IMR-90 (cell line): ENCODE measurements at places on chromosomes 6 and 20. TPM values are rescaled to one million over a fixed set of nuclear protein-coding genes. Genes with fewer than 3 reads are reported as not detected.
A peak's percentile ranks its signal among the peaks of the same experiment; 100 is the strongest.

- H3K27me3 ChIP-seq, result no peaks in the 10 kb centered on the region
- DNase-seq, result no peak
- peak overlapping the region; percentile 86 for H3K4me3 ChIP-seq
- H3K36me3 ChIP-seq, result peaks cover 2% of the 10 kb centered on the region; the same call in 1 of the 2 replicates
These were observed 680 bp downstream of the LATS1 start for GRCh38 chr6:149717255-149717587.

DNA sequence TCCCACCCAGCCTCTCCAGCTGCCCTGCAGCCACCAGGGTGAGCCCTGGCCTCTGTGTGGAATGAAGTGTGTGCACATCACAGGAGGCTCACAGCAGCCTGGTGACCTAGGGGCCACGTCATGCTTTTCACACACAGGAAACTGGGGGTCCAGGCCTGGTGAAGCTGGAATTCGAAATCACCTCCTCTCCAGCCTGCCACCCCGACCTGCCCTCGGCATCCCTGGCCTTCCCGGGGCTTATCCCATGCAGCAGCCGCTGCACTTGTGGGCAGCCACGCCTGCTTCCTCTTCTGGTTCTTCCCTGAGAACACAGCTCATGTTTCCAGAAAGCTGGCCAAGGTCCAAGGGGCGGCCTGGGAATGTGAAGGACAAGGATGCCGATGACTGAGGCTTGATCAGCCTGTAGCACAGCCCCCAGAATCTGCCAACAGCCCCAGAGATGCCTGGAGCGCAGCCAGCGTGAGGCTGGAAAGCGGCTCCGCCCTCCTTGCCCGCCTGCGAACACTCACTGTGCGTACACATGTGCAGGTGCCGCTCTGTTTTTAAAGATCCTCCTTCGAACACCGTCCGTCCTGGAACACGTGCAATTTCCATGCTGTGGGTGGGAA lies 4.2 kb upstream of the NTSR1 start:
- peak; percentile 95 for DNase-seq
- H3K36me3 ChIP-seq, result no peaks in the 10 kb centered on the region
- H3K4me1 ChIP-seq, result peaks cover 15% of the 10 kb centered on the region
- H3K27ac ChIP-seq, result peak overlapping the region; percentile 76; the same call in 1 of the 2 replicates
- no peak overlapping the region for H3K4me3 ChIP-seq
- H3K27me3 ChIP-seq, result peaks cover 14% of the 10 kb centered on the region; the same call in 1 of the 2 replicates

GRCh38 chr20:19218411-19218810 lies 6.0 kb downstream of the SLC24A3 start:
- no peak overlapping the region for H3K4me3 ChIP-seq
- no peak overlapping the region for H3K27ac ChIP-seq
- DNase-seq, result no peak
- H3K27me3 ChIP-seq, result peaks cover 2% of the 10 kb centered on the region
- no peaks in the 10 kb centered on the region for H3K4me1 ChIP-seq

DNA sequence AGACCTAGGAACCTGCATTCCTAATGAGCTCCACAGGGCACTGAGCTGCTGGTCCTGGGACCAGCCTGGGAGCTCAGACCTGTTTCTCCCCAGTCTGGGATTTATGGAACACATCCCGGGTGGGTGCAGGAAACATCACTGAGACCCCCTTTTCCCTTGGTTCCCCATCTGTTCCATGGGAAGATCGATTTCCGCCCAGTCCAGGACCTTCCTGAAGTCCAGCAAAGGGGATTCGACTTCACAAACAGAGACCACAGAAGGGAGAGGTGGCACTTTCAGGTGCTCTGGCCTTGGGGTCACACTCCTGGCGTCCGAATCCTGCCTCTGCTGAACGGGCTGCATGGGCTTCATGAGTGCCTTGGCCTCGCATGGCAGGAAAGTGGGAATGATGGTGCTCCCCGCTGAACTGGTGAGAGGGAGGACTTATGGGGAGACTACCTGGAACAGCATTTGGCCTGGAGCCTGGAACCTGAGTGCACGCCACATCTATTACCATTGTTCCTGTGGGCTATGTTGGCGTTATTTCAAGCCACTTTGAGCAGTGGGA lies 296.3 kb downstream of the TAF4 start:
- no peaks in the 10 kb centered on the region for H3K36me3 ChIP-seq
- H3K4me3 ChIP-seq, result no peak overlapping the region
- no peaks in the 10 kb centered on the region for H3K4me1 ChIP-seq

GRCh38 chr20:31739550-31739977 lies 474 bp downstream of the TPX2 start:
- DNase-seq, result no peak
- H3K27ac ChIP-seq, result peak overlapping the region; percentile 54; the same call in 1 of the 2 replicates
- H3K27me3 ChIP-seq, result no peaks in the 10 kb centered on the region
- no peaks in the 10 kb centered on the region; the same call in 1 of the 2 replicates for H3K36me3 ChIP-seq
- H3K4me3 ChIP-seq, result peak overlapping the region; percentile 71
- H3K4me1 ChIP-seq, result peaks cover 3% of the 10 kb centered on the region; the same call in 1 of the 2 replicates

- H3K4me3 ChIP-seq, result no peak overlapping the region
- DNase-seq, result no peak
- H3K27ac ChIP-seq, result no peak overlapping the region
- H3K36me3 ChIP-seq, result no peaks in the 10 kb centered on the region
- no peaks in the 10 kb centered on the region for H3K27me3 ChIP-seq
- peaks cover 9% of the 10 kb centered on the region for H3K4me1 ChIP-seq
These were observed 37.3 kb downstream of the SRSF3 start for GRCh38 chr6:36631326-36632011.

DNA sequence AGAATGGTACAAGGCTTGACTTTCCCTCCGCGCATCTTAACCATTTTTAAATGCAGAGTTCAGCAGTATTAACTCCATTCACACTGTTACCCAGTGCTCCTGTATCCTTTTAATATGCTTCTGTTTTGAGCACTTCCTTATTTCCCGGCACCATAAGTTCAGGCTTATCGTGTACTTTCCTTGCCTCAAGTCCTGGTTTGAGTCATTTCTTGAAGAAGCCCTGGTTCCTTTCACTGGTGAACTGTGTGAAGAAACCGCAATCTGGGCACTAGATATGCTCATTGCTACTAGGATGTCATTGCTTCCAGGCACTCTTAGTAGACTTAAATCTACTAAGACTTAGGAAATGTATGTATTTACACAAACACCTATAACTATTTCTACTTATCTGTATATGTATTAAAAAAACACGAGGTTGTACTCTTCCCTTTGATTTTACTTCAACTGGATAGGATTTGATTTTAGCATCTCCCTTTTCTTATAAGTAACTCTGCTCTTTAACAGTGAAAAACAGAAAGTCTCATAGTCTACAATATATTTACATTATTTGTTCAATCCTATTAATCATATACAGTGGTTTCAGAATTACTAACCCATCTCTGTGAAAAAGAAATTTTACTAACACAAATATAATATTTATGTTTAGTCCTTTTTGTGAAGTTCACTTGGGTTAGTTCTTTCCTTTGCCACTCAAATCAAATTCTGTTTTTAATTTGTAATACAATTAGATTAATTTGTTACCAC lies 135.5 kb downstream of the CDKAL1 start:
- no peak overlapping the region for H3K27ac ChIP-seq
- no peaks in the 10 kb centered on the region for H3K36me3 ChIP-seq
- DNase-seq, result peak; percentile 18
- H3K4me1 ChIP-seq, result no peaks in the 10 kb centered on the region
- no peak overlapping the region for H3K4me3 ChIP-seq
- no peaks in the 10 kb centered on the region for H3K27me3 ChIP-seq

DNA sequence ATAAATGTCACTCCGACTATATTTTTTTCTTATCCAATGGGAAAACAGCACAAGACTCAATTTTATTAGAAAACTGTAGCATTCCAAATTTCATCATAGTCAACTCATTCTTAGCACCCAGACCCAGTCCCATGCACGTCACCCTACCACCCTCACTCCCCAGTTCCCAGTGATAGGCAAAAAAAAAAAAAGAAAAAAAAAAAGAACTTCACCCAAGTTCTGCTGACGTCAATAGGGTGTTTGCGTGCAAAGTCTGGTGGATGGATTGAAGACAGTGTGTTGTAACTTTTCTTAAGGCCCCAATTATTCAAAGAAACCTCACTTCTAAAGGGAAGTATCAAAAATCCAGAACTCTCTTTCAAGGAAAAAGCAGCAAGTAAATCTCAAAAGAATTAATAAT lies 213.9 kb upstream of the PRDM1 start:
- no peak overlapping the region for H3K4me3 ChIP-seq
- no peak overlapping the region for H3K27ac ChIP-seq
- DNase-seq, result peak; percentile 19
- no peaks in the 10 kb centered on the region for H3K36me3 ChIP-seq
- H3K4me1 ChIP-seq, result no peaks in the 10 kb centered on the region
- no peaks in the 10 kb centered on the region; the same call in 1 of the 2 replicates for H3K27me3 ChIP-seq

DNA sequence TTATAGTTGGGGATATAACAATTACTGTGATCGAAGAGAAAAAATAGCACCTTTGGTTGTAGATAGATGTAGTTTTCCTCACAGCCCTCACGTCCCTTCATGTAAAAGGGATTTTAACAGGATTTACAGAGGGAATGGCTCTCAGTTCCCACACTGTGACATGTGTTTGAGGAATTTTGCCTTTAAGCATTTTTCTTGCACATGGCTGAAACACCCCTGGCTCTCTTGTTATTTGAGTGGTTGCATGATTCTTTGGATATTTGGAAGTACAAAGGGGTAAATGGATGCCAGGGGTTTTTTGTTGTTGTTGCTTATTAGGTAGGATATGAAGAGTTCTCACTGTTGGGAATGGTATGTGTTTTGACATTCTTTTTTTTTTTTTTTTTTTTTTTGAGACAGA lies 48.2 kb downstream of the JAG1 start:
- DNase-seq, result no peak
- no peaks in the 10 kb centered on the region for H3K27me3 ChIP-seq
- peaks cover 12% of the 10 kb centered on the region for H3K4me1 ChIP-seq
- H3K36me3 ChIP-seq, result no peaks in the 10 kb centered on the region
- H3K4me3 ChIP-seq, result no peak overlapping the region

DNA sequence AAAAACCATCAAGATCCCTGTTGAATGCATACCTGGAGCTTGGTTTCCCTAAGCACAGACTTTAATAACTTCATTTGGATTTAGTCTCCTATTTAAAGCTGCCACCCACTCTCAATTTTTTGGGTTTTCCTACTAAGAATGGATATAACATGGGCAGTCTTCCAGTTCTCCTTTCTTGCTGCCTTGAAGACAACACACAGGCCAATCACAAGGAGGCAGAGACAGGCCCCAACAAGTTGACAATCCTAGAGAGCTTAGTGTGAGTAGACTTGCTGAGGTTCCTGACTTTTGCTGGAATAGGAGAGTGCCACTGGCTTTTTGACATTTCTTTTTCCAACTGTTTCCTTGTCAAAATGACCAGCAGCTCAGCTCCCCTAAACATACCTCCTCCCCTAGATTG lies 112.3 kb upstream of the ESR1 start:
- no peaks in the 10 kb centered on the region for H3K4me1 ChIP-seq
- DNase-seq, result no peak
- no peaks in the 10 kb centered on the region for H3K27me3 ChIP-seq
- no peaks in the 10 kb centered on the region for H3K36me3 ChIP-seq

- no peak overlapping the region for H3K4me3 ChIP-seq
- no peaks in the 10 kb centered on the region for H3K4me1 ChIP-seq
- H3K27ac ChIP-seq, result no peak overlapping the region
- no peaks in the 10 kb centered on the region for H3K27me3 ChIP-seq
- H3K36me3 ChIP-seq, result no peaks in the 10 kb centered on the region
- DNase-seq, result no peak
These were observed 12.0 kb downstream of the KCNK5 start for GRCh38 chr6:39217177-39217864.

DNA sequence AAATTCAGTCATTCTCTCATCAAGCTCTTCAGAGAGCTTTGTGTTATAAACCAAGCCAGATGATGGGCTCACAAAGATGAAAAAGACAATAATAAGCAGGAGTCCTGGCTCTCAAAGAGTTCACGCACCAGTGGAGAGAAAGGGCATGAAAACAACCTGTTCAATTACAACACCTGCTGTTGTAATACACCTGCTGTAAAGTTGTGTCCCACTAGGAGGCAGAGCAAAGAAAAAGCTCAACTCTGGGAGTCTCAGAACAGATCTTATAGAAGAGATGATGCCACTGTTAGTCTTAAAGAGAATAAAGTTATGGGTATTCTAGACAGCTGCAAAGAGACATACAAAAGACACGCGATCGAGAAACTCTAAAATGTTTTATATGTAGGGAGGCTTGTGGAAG lies 100.6 kb downstream of the DCDC2 start:
- no peaks in the 10 kb centered on the region for H3K4me1 ChIP-seq
- no peak overlapping the region for H3K27ac ChIP-seq
- H3K36me3 ChIP-seq, result no peaks in the 10 kb centered on the region

- no peaks in the 10 kb centered on the region for H3K27me3 ChIP-seq
- H3K27ac ChIP-seq, result no peak overlapping the region
- H3K36me3 ChIP-seq, result no peaks in the 10 kb centered on the region
These were observed 347.3 kb downstream of the DHX35 start for GRCh38 chr20:39309458-39309857.

GRCh38 chr20:13683833-13684232 lies 45.1 kb upstream of the TASP1 start:
- no peak overlapping the region for H3K4me3 ChIP-seq
- no peak overlapping the region for H3K27ac ChIP-seq
- no peaks in the 10 kb centered on the region for H3K27me3 ChIP-seq
- no peaks in the 10 kb centered on the region for H3K36me3 ChIP-seq
- no peaks in the 10 kb centered on the region for H3K4me1 ChIP-seq
- DNase-seq, result no peak

DNA sequence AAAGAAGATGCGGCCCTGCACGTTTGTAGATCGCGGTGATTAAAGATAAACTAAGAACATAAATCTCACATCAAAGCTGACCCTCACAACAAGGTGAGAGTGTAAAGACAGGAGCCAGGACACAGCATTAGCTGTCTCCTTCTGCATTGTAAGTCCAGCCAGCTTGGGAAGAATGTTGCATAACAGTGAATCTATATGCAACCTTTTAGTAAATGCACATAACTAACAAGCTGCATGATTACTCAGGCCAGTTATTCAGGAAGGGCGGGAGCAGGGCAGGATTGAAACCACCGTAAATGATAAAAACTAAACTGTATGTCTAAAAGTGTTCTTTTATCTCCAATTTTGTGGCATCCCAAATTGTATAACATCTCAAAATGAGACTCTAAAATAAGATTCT lies 57.1 kb downstream of the POPDC3 start:
- no peaks in the 10 kb centered on the region for H3K4me1 ChIP-seq
- H3K36me3 ChIP-seq, result peaks cover 3% of the 10 kb centered on the region; the same call in 1 of the 2 replicates
- no peak for DNase-seq
- no peak overlapping the region for H3K27ac ChIP-seq
- no peaks in the 10 kb centered on the region for H3K27me3 ChIP-seq
- H3K4me3 ChIP-seq, result no peak overlapping the region

DNA sequence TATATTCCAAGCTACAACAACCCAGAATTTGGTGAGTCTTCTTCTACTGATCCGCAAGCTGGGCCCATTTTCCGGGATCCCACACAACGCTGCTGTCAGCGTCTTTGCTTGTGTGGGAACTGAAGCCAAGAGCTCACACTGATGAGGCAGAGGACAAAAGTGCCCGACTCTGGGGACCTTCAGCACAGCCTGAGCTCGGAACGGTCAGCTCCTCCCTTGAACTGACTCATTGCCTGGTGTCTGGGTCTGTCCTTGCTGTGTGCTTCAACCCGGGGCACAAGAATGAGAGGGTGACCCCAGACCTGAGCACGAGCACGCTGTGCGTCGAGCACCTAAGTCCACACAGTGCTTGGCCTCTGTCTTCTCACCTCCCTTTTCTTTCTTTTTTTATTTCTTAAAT lies 33.5 kb downstream of the DACT2 start:
- H3K27ac ChIP-seq, result no peak overlapping the region
- no peaks in the 10 kb centered on the region for H3K4me1 ChIP-seq
- H3K4me3 ChIP-seq, result no peak overlapping the region
- H3K36me3 ChIP-seq, result no peaks in the 10 kb centered on the region
- no peak for DNase-seq
- no peaks in the 10 kb centered on the region for H3K27me3 ChIP-seq

GRCh38 chr20:44664131-44664530 lies 12.6 kb upstream of the ADA start:
- no peaks in the 10 kb centered on the region for H3K36me3 ChIP-seq
- no peak overlapping the region for H3K4me3 ChIP-seq
- peaks cover 29% of the 10 kb centered on the region for H3K27me3 ChIP-seq
- H3K27ac ChIP-seq, result no peak overlapping the region
- H3K4me1 ChIP-seq, result no peaks in the 10 kb centered on the region

The COL20A1 gene
- not detected in 2 replicates for total RNA-seq

The PROKR2 gene
- total RNA-seq, result not detected in 2 replicates

The MYLIP gene
- total RNA-seq, result 3.2 and 3.6 TPM in 2 replicates
